ENCODE measurements at places on chromosomes 13 and 19. TPM values are rescaled to one million over a fixed set of nuclear protein-coding genes. Genes with fewer than 3 reads are reported as not detected.

DNA sequence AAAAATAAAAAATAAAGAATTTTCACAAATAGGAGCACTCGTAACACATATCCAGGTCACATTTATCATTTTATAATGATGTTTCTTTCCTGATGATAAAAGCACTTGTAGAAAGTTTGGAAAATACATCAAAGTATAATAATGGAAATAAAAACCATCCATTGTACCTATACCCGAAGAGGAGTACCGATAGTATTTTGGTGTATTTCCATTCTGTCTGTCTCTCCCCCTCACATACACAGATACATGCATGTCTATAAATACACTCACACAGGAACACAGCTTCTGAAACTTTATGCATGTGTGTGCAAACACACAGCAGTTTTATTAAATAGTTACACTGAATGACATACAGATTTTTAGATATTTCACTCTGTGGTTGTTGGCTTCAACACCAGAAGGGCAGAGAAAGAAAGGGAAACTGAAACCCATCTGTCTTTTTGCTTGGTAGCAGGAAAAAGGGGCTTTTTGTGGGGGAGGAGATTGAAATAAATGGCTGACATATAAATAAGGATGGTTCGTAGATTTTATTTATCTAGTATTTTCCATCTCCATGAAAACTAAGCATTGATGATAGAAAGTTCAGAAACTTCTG lies 114.8 kb downstream of the LRCH1 start:
- no peak for DNase-seq

DNA sequence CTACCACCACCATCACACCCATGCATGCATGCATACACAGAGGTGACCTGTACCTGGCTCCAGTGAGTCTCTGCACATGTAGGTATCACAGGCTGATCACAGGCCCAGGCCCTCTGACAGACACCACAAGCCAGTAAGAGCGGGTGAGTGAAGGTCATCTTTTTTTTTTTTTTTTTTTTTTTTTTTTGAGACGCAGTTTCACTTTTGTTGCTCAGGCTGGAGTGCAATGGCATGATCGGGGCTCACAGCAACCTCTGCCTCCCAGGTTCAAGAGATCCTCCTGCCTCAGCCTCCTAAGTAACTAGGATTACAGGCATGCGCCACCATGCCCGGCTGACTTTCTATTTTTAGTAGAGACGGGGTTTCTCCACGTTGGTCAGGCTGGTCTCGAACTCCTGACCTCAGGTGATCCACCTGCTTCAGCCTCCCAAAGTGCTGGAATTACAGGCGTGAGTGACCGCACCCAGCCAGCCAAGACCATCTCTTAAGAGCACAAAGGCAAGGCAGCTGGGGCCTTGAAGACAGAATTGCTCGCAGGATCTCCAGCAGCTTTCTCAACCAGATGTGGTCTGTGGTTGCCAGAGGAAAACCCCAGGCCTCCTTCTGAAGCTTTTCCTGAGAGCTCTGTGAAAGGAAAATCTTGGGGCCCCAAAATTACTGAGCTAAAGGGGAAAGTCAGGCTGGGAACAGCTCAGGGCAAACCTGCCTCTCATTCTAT lies 3.2 kb upstream of the NKG7 start:
- DNase-seq, result no peak

- no peak for DNase-seq
These were observed 4.2 kb upstream of the ZNF91 start for GRCh38 chr19:23399443-23399842.

- no peak for DNase-seq
These were observed 7.0 kb downstream of the PRSS57 start for GRCh38 chr19:688214-688613.

DNA sequence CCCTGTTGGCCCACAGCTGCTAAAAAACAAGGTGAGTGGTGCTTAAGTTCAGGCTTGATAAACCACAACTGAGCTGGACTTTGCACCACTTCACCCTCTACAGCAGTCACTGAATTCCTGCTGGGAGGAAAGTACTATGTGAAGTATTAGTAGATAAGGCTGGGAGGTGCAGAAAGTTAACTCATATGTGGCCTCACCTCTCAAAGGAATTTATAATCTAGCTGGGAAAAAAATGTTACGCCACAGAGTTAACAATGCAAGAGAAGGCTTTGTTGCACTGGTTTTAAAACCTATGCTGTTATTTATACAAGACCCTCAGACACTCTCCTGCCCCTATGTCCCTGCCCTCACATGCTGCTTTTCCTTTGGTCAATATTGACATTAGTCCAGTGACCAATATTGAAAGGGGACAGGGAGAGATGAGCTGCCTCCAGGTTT lies 60.9 kb downstream of the LIG4 start:
- DNase-seq, result no peak

- DNase-seq, result no peak
These were observed 97.4 kb downstream of the ZC3H13 start for GRCh38 chr13:45954836-45955800.

DNA sequence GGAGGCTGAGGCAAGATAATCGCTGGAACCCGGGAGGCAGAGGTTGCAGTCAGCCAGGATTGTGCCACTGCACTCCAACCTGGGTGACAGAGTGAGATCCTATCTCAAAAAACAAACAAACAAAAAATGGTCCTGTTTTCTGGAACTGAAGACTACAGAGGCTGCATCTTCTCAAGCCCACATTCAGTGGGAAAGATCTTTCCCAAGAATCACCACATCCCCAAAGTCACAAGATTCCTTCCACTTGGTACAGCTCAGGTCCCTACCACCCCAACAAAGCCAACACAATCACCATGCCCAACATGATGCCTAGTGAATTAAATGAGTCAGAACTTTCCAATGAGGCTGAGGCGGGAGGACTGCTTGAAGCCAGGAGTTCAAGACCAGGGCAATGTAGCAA lies 15.3 kb downstream of the CATSPERG start:
- no peak for DNase-seq

DNA sequence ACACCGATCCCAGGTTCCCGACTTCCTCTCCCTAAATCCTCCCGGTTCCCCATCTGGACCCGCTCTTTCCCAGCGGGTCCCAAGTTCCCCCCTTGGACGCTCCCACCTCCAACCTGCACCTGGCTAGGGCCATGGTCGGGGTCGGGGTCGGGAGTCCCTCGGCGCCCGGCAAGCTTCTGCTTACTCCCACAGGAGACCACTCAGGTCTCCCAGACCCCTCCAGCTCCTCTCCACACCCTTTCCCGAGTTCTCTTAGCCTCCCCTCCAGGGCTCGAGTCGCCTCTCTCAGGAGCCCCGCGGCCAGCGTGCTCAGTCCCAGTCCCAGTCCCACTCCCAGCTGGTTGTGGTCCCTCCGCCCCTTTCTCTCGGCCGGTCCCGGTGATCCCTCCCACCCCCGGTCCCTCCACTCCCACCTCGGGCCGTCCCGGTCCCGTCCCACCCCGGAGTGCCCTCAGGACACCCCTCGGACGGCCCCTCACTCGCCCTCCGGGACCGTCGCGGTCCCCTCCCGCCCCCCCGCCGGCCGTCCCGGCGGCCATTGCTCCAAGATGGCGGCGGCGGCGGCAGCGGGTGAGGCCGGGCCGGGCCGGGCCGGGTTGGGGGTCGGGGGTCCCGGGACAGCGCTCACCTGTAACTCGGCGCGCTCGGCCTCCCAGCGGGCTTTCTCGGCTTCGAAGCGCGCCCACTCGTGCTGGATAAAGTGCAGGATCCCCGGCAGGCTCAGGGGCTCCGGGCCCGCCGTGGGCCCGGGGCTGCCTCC lies at the start of gene FKRP:
Gene FKRP (plus strand): TSS at position 537 of the 760 bp plus-strand sequence. CDS start 9,394 bp downstream, outside the sequence.
- DNase-seq, result no peak

GRCh38 chr13:41299316-41300094 lies 11.6 kb upstream of the NAA16 start:
- DNase-seq, result no peak

DNA sequence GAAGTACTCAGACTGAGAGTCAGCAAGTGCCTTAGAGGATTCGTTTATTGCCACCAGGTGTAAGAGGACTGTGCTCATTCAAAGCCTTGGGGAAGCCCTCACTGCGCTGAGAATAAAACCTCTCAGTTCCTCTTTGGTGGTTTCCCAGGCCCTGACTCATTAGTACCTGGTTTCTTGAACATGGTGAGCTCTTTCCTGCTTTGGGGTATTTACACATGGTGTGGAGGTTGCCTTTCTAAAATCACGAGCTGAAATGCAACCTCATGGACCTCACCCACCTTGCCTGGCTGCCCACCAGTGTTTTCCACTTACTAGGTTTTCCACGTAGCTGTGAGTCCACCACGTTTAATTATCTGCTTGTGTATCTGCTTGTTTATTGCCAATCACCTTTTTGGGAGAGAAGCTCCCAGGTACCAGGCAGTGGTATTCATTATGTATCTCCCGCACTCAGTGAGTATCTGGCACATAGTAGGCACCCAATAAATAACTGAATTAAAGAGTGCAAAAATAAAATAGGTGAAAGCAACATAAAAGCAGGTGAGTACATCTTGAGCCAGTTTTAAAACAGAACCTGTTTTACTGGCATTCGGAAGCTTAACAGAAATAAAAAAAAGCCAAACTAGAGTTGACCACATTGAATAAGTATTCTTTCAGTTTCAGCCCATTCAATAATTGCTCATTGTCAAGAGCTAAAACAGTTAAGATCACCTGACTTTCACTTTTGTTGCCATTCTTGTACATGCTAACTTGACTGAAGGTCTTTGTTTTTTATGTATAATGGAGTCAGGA lies 533.0 kb downstream of the MYO16 start:
- DNase-seq, result no peak

GRCh38 chr19:32555786-32556185 lies 25.2 kb upstream of the PDCD5 start:
- no peak for DNase-seq

GRCh38 chr19:57830071-57830602 lies at the start of gene ZNF587B:
Gene ZNF587B (plus strand): TSS chr19:57830299. CDS start chr19:57830529, 230 bp downstream.
- no peak for DNase-seq

- DNase-seq, result no peak
These were observed 107.4 kb upstream of the CLDN10 start for GRCh38 chr13:95445131-95445530.

DNA sequence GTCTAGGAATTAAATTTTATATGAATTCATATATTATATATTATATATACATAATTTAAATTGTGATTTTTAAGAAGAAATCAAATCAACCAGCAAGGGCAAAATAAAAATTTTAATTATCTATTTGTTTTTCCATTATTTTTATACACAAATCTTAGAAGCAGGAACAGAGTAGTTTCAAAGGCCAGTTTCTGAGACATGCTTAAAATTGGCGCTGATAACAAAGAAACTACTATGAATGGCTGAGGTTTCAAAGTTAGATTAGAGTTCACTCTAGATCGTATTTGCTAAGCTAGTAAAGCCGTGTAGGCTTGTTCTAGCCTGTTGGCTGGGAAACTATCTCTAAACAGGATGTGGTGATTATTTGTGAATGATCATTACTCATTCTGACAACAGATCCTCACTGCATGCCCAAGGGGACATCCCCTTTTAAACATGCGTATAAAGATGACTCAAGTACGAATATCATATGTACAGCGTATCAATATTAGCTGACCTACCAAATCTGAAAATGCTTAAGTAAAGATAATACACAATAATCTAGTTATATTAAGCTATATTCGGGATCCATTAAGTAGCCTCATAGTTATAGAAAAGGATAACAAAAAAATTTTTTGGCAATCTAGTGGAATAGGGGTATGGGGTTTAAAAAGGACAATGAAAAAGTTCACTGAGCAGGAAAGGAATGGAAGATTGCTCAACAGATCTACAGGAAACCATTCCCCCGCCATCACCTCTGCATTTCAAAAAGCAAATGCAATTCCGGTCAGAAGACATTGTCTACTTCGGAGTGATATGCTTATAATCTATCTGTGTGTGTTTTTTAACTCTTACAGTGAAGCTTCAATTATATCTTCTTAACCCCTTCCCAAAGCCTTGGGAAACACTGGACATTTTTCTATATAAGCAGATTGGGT lies 150.1 kb downstream of the SHISA2 start:
- no peak for DNase-seq

DNA sequence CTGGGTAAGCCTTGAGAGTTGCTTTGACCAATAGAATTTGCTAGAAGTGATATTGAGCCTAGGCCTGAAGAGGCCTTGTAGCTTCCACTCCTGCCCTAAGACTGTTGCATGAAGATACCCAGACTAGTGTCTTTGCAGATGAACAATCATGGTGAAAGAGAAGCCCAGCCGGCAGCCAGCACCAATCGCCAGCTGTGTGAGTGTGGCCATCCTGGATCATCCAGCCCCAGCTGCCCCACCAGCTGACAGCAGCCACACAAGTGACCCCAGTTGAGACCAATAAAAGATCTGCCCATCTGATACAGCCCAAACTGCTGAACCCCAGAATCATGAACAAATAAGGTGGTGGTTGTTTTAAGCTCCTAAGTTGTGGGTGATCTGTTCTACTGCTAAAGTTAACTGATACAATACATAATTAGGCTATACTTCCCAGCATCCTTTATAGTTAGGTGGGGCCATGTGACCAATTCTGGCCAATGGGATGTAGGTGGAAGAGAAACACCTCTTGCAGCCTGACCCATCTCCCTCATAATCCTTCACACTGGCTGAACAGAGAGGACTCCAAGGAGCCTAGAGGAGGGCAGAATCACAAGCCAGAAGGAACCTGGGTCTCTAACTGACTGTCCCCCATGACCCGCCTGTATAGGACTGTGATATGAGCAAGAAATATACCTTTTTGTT lies 9.4 kb upstream of the ZNF428 start:
- no peak for DNase-seq

- peak; percentile 65 for DNase-seq
These were observed 12.1 kb upstream of the KLK14 start for GRCh38 chr19:51094696-51095279.

DNA sequence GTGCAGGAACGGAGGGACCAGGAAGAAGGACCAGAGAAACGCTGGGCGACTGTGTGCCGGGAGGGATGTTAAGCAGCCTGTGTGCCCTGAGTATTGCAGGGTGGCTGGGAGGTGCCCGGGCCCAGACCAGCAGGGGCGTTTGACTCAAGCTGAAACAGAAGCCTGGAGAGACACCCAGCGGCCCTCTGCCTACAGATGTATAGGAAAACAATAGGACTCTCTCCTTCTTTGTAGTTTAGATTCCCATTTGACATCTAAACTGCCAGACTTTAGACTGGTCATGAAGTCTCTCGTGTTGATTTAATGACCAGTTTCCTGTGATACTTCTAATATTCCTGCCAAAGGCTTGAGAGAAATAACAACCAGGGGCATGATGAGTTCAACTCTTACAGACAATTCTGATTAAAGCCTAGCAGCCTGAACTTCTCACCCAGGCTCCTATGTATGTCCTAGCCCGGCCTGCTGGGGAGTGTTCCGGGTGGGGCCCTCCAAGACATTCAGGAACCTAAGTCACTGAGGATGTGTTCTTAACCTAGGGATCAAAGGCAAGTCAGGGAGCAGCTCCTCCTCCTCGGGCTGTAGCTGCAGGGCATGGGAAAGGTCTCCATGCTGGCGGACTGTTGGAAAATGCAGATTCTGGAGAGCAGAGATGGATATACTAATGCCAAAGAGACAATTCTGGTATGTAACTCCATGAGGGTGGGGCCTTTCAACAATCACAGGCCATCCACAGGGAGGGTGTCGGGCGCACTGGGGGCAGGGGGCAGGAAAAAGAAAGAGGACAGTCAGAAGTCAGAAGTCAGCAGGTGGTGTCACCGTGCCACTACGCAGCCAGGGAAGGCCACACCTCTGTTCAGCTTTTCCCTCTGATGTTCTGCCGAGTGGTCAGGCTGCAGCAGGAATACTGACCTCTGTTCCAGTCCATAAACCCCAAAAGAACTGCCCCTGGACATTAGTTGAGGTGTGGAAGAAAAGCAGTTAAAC lies 131.8 kb downstream of the STARD13 start:
- no peak for DNase-seq

LILRA2 gene
- total RNA-seq, result not detected

KIR2DL1 gene
- not detected for total RNA-seq

SULT2B1 gene
- 0.79 TPM for total RNA-seq

OR10H1 gene
- total RNA-seq, result not detected

C1QTNF9B gene
- total RNA-seq, result not detected

KLK4 gene
- total RNA-seq, result not detected

PLPPR3 gene
- 162 TPM for total RNA-seq

PRSS57 gene
- not detected for total RNA-seq

INSL3 gene
- total RNA-seq, result 1.0 TPM

ADPRHL1 gene
- 4.2 TPM for total RNA-seq

All from mesothelial cell of epicardium (in vitro differentiated cells).